ENCODE measurements at places on chromosomes 13 and 19.

DNA sequence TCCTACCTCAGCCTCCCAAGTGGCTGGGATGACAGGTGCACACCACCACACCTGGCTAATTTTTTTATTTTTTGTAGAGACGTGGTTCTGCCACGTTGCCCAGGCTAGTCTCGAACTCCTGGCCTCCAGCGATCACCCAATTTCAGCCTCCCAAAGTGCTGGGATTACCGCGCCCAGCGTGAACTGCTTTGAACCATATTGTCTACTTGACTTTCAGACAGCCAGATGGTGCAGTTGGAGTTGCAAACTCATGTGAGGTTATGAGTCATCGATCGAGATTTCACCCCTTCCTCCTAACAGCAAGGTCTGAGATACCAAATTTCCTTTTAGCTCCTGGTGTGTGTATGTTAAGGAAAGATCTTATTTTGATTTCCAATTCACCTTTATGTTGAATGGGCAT, 2.7 kb downstream of the SLC27A1 start:
- DNase-seq: no peak

- DNase-seq: no peak
Measured at GRCh38 chr13:75445717-75446499, 36.1 kb downstream of the TBC1D4 start.

GRCh38 chr19:3057275-3057714, 5.0 kb downstream of the TLE5 start:
- DNase-seq: peak; percentile 95

DNA sequence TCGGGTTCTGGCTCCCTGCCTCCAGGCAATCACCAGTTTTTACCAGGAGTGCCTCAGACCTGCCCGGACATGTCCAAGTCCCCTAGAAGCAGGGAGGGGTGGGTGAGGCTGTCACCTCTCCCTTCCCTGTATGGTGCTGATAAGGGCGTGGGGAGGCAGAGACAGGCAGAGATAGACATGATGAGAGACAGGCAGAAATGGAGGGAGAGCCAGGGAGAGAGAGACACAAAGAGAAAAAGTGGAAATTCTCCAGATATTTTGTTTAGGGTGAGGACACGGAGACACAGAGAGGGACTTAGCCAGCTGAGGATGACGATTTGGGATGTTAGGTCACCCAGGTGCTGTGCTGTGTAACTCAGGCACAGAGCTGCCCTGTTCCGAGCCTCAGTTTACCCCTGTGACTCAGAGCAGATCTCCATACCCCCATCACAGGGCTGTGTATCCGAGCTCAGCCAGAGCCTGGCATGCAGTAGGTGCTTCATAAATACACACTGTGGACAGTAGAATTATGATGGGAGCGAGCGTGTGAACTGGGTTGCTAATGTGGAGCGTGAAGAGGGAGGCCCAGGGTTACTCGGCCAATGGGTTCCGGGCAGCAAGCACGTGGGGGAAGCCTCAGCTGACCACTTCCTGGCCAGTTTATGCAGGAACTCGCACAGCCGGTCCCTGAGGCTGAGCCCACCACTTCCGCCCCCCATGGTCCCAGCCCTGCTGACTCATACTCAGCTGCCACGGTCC, 11.9 kb upstream of the GDF15 start:
- DNase-seq: peak; percentile 56

DNA sequence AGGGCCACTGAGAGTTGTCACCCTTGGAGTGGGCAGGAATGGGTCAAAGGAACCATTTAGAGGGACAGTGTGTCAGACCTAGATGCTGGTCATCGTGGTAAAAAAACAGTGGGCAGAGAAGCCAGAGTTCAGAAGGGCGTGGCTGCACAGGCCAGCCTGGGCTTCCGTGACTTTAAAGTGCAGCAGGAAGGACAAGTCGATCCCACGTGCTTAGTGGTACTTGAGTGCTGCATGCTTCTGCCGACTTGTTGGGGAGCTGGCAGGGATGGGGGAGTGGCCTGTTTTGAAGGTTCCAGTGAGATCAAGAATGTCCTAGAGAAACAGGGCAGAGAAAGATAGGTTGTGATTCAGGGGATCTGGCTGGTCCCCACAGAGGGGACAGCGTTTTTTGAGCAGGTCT, 17.0 kb downstream of the LYL1 start:
- no peak for DNase-seq

GRCh38 chr19:54233941-54234340, 8.6 kb downstream of the LILRA6 start:
- no peak for DNase-seq

All from posterior cingulate gyrus (tissue), 11 donors.